ENCODE measurements at places on chromosomes 1 and 21.

- DNase-seq, result no peak
These were observed 225.8 kb downstream of the RYR2 start for GRCh38 chr1:237267743-237268142.

- DNase-seq, result no peak
These were observed 2.6 kb downstream of the USP24 start for GRCh38 chr1:55212349-55213150.

DNA sequence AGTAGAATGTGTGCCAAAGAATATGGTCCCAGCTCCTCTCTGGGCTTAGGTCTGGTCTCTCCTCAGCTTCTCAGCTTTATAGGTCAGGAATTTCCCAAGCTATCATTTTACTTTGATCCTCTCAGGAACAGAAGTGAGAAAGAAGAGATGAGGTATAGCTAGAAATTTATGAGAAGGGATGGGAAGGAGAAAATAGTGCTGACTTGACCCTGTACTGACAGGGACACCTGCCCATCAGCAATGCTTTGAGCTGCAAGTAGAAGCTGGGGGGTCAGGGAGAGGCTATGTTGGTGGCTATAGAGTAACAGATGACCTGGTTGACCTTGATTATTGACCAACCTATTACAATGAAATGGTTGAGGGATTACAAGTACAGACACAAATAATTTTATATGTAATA lies 75.0 kb downstream of the XCL2 start:
- DNase-seq, result no peak

DNA sequence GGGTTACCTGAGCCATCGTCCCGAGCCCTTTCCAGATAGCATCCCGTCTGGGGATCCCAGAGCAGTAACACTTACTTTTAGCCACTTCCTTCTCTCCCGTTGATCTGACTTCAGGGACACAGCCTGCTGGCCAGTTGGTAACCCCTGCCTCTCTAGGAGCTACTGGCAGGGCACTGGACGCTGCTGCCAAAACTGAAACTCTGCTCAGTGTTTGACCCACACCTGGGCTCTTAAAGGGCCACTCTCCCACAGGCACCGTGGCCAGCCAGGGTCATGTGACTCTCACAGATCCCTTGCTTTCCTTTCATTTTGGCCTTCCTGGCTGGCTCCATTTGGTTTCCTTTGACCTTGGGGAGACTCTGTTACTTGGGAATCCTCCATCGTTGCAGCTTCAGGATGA lies at the start of gene PIGR:
Gene PIGR, minus strand, starts transcription at position 206 of the 400 bp plus-strand sequence. CDS start 5,935 bp downstream, outside the sequence.
- DNase-seq, result no peak

GRCh38 chr21:45114475-45114874 lies 40.1 kb downstream of the ADARB1 start:
- DNase-seq, result no peak

DNA sequence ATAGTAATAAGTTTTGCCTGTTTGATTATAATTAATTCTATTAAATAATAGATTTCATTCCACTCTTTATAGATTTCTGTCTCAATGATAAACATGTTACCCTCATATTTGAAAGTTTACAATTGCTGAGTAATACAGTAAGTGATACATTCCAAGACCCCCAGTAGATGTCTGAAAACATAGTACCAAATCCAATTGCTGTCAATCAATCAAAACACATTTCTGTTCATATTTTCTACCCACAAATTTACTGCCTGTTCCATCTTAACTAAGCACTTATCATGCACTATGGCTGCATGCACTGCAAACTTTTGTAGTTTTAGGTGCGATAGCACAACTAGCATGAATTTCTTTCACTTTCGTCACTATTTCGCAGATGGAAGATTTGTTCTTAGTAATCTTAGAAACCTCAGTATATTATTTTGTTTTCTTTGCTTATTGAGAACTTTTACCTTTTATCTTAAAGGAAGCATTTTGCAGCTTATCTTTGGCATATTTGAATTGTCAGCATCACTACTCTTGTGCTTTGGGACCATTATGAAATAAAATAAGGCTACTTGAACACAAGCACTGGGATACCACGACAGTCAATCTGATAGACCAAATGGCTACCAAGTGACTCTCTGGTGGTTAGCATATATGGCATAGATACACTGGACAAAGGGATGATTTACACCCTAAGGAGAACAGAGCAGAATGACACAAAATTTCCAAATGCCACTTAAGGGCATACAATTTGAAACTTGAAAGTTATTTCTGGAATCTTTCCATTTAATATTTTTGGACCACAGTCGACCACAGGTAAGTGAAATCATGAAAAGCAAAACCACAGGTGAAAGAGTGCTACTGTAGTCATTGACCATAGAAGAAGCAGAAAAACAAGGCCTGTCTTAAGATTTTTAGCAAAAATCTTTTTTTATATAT lies 67.6 kb downstream of the RGS13 start:
- no peak for DNase-seq

- DNase-seq, result no peak
These were observed 486.9 kb upstream of the NCAM2 start for GRCh38 chr21:20511216-20511880.

DNA sequence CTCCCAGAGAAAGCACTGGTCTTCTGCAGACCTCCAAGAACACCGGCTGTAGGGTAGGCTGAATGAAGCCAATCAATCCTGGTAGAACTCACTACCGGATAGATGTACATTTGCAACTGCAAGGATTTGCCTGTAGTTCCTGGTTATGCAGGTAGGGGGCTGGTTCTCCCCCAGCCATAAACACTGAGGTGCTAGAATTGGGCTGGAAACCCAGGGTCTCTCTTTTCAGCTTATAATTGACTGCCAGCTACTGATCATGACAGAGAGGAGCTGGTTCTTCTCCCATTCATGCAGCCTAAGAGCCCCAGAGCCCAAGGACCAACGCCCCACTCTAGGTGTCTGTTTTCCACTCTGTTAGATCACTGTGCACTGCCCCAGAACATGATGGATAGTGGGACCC lies 21.5 kb upstream of the MTARC2 start:
- DNase-seq, result no peak

DNA sequence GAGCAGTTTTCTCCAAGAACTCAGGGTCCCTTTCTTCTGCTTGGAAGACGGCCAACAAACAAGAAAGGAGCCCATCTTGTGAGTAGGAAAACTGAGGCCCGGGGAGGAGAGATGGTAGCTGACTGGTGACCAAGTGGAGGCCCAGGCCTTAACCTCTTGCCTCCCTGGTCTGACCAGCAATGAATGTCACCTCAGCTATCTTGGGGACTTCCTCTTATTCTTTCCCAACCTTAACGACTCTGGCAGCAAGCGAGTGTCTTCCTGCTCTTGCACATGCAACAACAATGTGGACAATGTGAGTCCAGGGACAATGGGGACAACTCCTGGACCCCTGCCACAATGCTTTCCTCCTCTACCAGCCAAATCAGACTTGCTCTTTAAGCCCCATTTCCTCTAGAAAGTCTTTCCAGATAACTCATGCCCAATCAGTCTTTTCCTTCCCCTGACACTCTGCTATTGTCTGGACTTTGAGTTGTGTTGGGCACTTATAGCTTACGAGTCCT lies 12.6 kb downstream of the HSPG2 start:
- no peak for DNase-seq

DNA sequence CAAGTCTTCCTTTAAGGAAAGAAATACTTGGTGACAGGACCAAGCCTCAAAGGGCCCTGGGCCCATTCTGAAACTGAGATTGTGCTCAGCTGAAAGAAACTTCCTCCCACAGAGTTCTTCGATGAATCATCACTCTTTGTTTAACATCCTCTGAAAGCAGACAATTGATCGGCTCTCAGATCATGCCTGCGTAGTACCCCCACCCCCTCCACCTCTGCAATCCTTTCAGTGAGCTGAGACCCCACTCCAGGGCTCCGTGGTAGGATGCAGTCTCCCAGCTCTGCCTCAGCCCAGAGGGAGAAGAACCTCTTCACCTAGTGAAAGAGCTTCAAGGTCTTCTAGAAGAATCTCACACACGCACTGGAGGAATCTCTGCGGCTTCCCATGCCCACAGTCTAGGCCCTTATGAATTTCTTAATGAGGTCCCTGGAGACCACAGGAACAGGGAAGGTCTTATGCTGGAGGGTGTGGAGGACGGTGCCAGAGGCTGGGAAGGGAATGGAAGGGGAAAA lies 104.9 kb upstream of the SOD1 start:
- DNase-seq, result no peak

Data from T-cell (primary cell).